ENCODE measurements at places on chromosomes 2 and 18.
A peak's percentile ranks its signal among the peaks of the same experiment; 100 is the strongest.

DNA sequence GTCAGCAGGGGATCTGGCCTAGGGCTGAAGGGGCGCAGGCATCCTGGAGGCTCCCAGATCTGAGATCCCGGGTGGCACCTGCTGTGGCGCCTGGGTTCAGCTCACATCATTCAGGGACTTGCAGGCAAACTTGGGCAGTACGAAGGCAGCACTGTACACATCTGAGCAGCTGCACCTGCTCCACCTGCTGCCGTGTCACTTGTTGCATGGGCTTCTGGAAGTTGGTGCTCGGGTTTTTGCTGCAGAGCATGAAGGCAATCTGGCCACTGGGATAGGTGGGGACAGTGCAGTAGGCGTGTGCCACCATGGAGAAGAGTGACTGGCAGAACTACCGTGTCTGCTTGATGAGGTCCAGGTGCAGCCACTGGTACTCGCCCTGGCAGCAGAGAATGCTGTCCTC is 48.6 kb downstream of the UGGT1 start:
- DNase-seq: no peak

DNA sequence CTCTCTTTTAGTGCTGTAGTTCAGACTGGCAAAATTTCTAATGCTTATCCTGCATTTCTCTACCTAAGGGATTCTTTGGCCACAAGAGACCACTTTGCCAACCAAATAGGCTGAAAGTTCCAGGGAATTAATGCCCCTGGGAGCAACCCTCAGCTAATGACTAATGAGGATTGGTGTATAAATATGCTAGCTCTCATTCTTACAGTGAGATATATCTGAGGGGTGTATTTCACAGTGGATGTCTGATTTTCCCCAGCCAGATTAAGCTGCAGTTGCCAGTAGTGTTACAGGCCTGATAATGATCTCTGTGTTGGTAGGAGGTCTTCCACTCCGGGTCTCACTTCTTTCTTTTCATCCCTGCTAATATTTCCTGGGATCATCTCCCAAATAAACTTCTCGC is 90.4 kb downstream of the GULP1 start:
- no peak for DNase-seq

DNA sequence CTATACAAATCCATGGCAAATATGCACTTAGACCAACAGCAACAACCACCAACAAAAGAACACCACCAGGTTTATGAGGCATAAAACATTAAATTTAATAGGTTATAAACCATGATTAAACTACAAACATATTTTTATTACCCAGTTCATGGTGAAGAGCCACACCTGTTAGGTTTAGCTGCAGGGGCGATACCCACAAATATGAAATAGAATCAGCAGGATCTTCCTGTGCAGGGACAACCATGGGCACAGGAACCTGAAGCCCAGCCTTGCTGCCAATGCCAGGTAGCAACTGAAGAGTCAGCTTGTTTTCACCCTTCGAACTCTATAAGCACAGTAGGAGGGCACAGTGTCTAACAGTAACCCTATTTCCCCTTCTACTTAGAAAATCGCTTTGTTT is 675.0 kb downstream of the SATB2 start:
- DNase-seq: no peak

DNA sequence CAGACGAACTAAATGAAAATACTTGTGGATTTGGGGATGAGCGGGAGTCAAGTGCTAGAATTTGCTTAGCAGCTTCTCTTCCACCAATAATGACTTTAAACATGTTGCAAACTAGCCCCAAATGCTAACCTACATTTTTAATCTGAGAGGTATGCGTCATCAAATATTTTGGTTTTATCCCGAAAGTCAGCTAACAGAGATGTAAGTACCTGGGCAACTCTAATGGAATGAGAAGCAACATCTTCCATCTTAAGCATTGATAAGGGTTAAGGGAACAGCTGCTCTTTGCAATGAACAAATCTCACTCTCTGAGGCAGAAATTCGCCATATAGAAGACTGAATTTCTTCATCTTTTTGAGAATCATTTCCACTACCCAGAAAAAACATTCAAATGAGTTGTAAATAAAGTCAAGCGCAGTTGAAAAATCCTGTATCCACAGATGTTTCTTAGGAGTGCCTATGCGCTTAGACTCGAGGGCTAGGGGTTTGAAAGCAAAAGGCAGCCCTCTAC is 926 bp upstream of the YPEL5 start:
- no peak for DNase-seq

GRCh38 chr2:57954020-57954419 is 92.6 kb upstream of the VRK2 start:
- no peak for DNase-seq

DNA sequence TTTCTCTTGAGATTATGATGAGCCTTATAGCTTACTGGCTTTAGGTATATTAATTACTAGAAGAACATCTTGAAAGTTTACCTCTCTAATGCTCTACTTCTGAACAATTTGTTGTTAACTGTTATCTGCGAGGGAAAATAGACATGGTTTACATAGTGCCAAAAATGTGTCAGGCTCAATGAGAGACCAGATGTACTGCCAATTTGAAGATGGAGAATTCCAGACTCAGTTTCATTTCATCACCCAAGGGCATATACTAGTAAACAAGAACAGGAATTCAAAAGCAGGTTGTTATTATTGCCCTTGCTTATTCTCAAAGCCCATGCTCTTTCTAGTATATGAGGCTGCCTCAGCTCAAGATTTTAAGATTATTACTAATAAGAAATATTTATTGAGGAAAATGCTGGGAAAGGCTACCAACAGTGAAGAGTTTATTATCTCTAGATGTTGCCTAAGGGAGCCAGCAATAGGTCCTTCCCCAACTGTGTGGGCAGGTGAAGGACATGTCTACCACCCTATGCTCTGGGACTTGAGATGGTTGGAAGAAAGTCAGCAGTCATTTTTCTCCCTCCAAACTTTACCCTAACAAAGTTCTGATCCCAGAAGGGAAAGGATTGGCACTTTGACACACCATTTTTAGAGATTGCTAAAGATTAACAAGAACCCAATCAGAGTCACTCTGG is 792.7 kb downstream of the METTL4 start:
- no peak for DNase-seq

GRCh38 chr18:74342416-74343043 is 26.9 kb downstream of the C18orf63 start:
- DNase-seq: no peak

- no peak for DNase-seq
These were observed 117.6 kb upstream of the CXCR4 start for GRCh38 chr2:136235546-136235945.

DNA sequence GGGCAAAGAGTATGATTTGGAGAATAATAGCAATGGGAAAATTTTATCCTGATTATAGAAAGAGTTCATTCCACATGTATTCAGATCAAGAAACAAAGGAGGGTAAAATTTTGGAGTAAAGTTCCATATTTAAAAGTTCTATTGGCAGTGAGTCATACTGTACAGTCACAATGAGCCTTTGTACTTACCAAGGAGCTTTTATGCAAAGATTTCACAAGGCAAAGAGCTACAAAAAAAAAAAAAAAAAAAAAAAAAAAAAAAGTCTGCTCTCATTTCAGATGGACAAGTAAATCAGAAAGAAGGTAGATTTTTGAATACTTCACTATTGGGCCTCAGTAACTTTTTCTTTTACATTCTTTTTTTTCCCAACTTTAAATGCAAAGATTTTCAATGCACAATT is 1802.2 kb upstream of the PIK3C3 start:
- DNase-seq: no peak

- DNase-seq: no peak
These were observed 3.0 kb downstream of the ZNF516 start for GRCh38 chr18:76491776-76492668.

GRCh38 chr2:160621748-160622147 is 128.1 kb upstream of the RBMS1 start:
- no peak for DNase-seq

DNA sequence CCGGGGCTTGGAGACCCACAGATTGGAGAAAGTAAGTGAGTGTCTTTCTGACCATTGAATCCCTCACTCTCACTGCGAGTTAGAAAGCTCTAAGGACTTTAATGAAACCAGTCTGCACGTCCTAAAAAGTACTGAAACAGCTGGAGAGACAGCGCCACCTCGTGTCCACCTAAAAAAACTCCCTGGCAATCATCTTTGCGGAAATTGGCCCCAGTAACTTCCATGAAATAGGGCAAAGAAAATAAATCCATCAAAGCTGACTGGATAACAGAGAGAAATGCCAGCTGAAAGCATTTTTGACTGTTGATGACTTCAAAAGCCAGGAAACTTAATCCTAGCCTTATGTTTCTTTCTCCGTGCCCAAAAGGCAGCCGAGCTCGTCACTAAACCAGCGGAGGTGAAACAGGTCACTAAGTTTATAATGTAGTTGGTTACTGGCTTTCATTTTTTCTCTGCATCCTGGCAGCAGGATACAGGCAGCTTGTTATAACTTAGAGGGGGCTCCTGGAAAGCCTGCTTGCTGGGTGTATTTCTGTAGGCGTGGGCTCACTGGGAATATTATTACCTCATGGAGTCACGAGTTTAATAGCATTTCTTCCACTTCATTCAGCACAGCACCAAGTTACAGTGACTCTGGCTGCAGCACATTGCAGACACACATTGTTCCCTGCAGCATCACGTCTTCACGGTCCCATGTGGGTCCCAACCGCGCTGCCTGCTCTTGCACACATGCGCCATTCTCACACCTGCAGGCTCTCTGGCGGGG is 266.5 kb downstream of the HRH4 start:
- peak; percentile 45 for DNase-seq

GRCh38 chr2:35184471-35184870 is 1171.1 kb upstream of the CRIM1 start:
- no peak for DNase-seq

GRCh38 chr2:239266779-239267287 is 134.0 kb downstream of the HDAC4 start:
- DNase-seq: no peak

GRCh38 chr18:59033974-59034373 is 105.7 kb upstream of the SEC11C start:
- no peak for DNase-seq

GRCh38 chr18:49944663-49945062 is 131.3 kb upstream of the ACAA2 start:
- no peak for DNase-seq

- DNase-seq: no peak
These were observed 111.4 kb downstream of the FEZ2 start for GRCh38 chr2:36486521-36487044.

All from activated CD4-positive, CD25-positive, alpha-beta regulatory T cell treated with anti-CD3 and anti-CD28 coated beads, Interleukin-2, amount 50 U/mL, for 72 hours (primary cell).